Calu3 (cell line): ENCODE measurements at places on chromosomes 2 and 18. TPM values are rescaled to one million over a fixed set of nuclear protein-coding genes. Genes with fewer than 3 reads are reported as not detected.

GRCh38 chr2:33086400-33087015, 139.8 kb downstream of the LTBP1 start:
- peak; percentile 36 for DNase-seq
- no peak overlapping the region for H3K4me3 ChIP-seq
- H3K27me3 ChIP-seq, result no peaks in the 10 kb centered on the region
- no peaks in the 10 kb centered on the region for H3K36me3 ChIP-seq
- H3K4me1 ChIP-seq, result peaks cover 17% of the 10 kb centered on the region
- peak overlapping the region; percentile 30 for H3K27ac ChIP-seq

TUBA3E gene
- total RNA-seq, result not detected in 2 replicates

DNA sequence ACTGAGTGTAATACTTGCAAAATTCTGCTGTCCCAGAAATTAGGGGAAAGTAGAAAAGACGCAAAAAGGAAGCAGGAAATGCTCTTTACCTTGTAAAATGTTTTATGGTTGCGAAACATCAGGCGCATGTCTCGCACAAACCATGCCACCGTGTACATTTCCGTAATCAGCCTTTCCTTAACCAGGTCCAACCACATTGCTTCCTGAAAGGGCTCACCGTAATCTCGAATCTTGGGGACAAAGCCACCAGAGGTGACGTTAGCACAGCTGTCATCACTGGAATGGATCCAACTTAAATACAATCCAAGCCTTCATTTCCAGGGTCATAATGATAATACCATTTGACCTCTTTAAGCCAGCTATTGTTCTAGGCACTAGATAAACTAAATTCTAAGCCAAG, 49.3 kb downstream of the SP110 start:
- no peak for DNase-seq
- H3K27me3 ChIP-seq, result no peaks in the 10 kb centered on the region
- H3K4me3 ChIP-seq, result no peak overlapping the region
- no peaks in the 10 kb centered on the region for H3K36me3 ChIP-seq

SH3RF3 gene
- total RNA-seq, result 0.17 and 0.29 TPM in 2 replicates

DNA sequence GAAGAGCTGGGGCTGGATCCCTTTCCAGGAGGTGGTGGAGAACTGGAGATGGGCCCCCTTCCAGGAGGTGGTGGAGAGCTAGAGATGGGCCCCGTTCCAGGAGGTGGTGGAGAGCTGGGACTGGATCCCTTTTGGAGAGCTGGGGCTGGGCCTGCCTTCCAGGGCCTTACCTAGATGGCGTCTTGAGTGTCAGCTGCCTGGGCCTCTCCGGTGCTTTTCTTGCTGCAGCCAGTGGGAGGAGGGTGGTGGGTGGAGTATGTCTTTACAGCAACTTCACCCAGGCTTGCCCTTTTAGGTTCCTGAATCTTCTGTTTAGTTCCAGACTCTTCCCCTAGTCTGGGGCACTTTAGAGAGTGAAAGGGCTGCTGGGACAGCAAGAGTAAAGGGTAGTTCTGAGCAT, 19.1 kb upstream of the TXNDC2 start:
- H3K36me3 ChIP-seq, result peaks cover 15% of the 10 kb centered on the region
- peaks cover 44% of the 10 kb centered on the region for H3K4me1 ChIP-seq
- no peak overlapping the region for H3K4me3 ChIP-seq
- H3K27me3 ChIP-seq, result no peaks in the 10 kb centered on the region
- no peak overlapping the region for H3K27ac ChIP-seq

DNA sequence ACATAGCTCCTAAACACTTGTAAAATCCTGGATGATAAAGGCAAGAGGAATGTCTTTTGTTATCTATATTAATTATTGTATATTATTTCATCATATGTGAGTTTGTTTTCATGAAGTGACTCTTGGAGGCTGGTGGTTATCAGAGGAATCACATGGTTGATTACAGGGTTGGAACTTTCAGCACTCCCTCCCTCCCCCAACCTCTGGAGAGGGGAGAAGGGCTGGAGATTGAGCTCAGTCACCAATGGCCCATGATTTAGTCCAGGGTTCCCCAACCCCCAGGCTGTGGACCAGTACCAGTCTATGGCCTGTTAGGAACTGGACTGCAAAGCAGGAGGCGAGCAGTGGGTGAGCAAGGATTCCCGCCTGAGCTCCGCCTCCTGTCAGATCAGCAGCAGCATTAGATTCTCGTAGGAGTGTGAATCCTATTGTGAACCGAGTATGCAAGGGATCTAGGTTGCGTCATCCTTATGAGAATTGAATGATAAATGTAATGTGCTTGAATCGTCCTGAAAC, 37.7 kb downstream of the FBXO48 start:
- H3K4me3 ChIP-seq, result no peak overlapping the region
- no peak overlapping the region for H3K27ac ChIP-seq
- no peaks in the 10 kb centered on the region for H3K4me1 ChIP-seq

DNA sequence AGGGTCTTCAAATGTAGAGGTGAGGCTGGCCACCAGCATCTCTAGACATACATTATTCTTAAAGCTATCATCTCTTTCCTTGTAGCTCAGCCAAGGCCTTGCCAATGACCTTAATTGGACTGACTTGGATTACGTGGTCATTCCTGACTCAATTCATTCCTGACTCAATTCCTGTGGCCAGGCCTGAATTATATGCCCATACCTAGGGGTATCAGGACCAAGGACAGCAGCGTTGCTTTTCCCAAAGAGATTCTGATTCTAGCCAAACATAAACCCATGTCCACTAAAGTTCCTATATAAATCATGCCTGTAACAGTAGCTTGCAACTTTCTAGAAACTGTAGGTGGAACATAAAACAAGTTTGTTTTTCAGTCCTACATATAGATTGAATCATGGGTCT, 231.7 kb downstream of the ARL6IP6 start:
- peak; percentile 16 for DNase-seq
- no peaks in the 10 kb centered on the region for H3K27me3 ChIP-seq
- no peaks in the 10 kb centered on the region for H3K36me3 ChIP-seq
- no peaks in the 10 kb centered on the region for H3K4me1 ChIP-seq

DNA sequence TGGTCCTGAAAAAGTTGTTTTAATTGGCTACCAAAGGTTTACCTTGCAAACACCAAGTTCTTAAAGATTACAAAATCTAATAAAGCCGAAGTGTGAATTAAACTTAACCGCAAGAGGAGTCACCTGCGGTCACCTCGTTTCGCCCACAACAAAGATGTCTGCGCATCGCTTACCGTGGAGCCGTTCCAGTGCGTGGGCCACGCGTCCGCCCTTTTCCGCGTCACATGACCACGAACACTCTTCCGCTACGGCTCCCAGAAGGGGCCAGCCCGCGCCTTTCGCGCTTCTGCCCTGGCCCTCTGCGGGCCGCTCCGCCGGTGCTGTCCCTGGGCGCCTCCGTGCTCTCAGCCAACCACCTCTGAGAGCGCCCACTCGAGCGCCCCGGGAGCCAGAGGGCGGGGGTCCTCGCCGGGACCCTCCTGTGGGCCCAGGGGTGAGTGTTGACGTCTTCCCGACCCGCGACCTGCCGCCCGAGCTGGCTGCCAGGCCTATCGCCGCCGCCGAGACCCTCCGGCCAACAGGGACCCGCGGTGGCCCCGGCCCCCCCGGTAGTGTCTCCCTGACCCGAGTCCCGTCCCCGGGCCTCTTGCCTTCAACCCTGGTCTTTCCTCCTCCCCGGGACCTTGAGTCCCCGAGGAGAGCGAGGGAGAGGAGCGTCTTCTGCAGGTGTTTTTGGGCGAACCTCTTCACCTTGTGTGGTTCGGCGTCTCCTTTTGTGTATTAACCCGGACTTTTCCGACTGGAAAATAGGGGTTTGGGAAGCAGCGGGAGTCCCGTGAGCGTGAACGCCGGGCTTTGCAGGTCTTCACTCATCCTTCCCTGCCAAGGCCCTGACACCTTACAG, at the start of gene MFF:
MFF (plus strand) TSS at position 257 of the 844 bp plus-strand sequence. CDS start 5,415 bp downstream, outside the sequence.
- peak; percentile 92 for DNase-seq
- peaks cover 29% of the 10 kb centered on the region for H3K36me3 ChIP-seq

- H3K27me3 ChIP-seq, result no peaks in the 10 kb centered on the region
- no peak overlapping the region for H3K4me3 ChIP-seq
- peak; percentile 42 for DNase-seq
- peaks cover 25% of the 10 kb centered on the region for H3K36me3 ChIP-seq
These were observed 16.6 kb downstream of the THAP4 start for GRCh38 chr2:241620419-241620769.

PDCD1 gene
- total RNA-seq, result not detected in 2 replicates

TANC1 gene
- total RNA-seq, result 41.2 and 43.3 TPM in 2 replicates

GRCh38 chr2:135168204-135168856, 116.2 kb downstream of the RAB3GAP1 start:
- no peaks in the 10 kb centered on the region for H3K27me3 ChIP-seq
- DNase-seq, result no peak
- no peaks in the 10 kb centered on the region for H3K4me1 ChIP-seq
- no peak overlapping the region for H3K27ac ChIP-seq
- H3K36me3 ChIP-seq, result peaks cover 31% of the 10 kb centered on the region

DNA sequence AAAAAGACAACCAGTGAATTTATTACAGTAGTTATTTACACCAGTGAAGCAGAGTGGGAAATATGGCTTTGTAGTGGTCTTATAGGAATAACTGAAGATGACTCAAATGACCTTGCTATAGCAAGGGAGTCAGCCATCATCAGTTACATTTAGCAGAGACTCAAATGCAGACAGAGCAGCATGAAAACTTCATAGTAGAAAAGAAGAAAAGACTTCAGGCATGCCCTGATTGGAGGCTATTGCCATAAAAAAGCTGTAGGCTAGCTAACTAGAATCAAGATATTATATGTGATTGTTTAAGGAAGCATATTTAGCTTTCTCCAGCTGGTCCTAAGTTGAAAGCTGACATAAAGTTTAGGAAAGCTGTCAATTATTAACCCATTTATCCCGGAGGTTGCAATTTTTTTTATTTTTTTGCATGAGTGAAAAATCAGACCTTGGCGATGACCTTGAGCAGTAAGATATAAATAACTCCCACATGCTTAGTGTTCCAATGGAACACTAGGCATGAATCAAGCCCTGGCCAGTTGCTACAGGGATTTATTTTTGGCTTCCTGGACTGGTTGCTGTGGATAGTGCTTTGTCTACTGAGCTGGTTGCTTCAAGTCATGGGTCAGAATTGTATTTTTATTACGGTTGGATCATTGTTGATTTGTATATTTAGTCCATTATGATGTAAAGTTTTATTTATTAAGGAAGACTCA, 675.6 kb upstream of the VRK2 start:
- peaks cover 28% of the 10 kb centered on the region for H3K4me1 ChIP-seq
- H3K36me3 ChIP-seq, result no peaks in the 10 kb centered on the region
- no peak overlapping the region for H3K4me3 ChIP-seq
- no peak overlapping the region for H3K27ac ChIP-seq

ASIC4 gene
- 0.17 TPM in 1 of 2 replicates, not detected in the other for total RNA-seq

HOXD8 gene
- total RNA-seq, result not detected in 2 replicates

WNT10A gene
- 2.4 and 3.4 TPM in 2 replicates for total RNA-seq

DNA sequence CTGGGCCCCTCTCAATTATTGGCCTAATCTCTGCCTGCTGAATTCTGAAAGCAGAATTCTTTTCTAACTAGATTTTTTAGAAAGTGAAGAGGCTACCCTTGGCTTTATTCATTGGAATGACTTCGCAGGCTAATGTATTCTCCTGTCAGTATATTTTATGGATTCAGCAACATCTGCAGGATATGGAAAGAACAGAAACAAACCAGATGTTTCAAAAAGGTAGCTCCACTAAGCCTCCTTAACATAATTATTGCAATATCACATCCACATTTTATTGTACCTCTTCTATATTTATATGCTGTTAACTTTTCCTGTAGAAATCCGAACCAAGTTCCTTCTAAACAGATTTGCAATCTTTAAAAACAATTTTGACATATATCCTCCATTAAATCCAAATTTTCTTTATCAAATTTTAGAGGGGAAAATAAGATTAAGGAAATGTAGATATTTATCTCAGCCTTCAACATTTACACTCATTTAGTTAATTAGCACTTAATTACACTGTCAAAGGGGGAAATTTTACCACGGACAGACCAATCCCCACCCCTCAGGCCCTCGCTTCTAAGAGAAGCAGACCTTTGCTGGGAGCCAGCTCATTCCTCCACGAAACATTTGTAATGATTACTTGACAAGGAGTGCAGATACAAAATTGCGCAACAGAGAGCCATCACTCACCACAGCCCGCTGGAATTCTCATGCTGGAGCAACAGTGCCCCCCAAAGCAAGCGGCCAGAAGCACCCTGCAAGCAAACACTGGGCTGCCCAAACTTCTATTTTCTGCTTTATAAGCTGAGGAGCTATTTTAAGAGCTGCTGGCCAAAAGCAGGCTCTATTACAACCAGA, 253.4 kb downstream of the ETAA1 start:
- H3K4me1 ChIP-seq, result peaks cover 45% of the 10 kb centered on the region
- no peaks in the 10 kb centered on the region for H3K27me3 ChIP-seq

GRCh38 chr2:38598991-38599295, 3.8 kb downstream of the HNRNPLL start:
- no peaks in the 10 kb centered on the region for H3K27me3 ChIP-seq
- peaks cover 51% of the 10 kb centered on the region for H3K4me1 ChIP-seq
- no peak overlapping the region for H3K27ac ChIP-seq
- peaks cover 38% of the 10 kb centered on the region for H3K36me3 ChIP-seq

GRCh38 chr18:21242141-21242779, at the start of gene GREB1L:
TSS of gene GREB1L (plus strand) at chr18:21242232. CDS start at chr18:21383519, 141,287 bp downstream.
- peaks cover 10% of the 10 kb centered on the region for H3K4me1 ChIP-seq
- peaks cover 24% of the 10 kb centered on the region for H3K36me3 ChIP-seq
- H3K4me3 ChIP-seq, result peak within 1 kb of the TSS; percentile 76
- no peaks in the 10 kb centered on the region for H3K27me3 ChIP-seq
- no peak within 1 kb of the TSS for H3K27ac ChIP-seq
- peak; percentile 85 for DNase-seq

MAB21L4 gene
- total RNA-seq, result 2.8 and 3.0 TPM in 2 replicates

DNA sequence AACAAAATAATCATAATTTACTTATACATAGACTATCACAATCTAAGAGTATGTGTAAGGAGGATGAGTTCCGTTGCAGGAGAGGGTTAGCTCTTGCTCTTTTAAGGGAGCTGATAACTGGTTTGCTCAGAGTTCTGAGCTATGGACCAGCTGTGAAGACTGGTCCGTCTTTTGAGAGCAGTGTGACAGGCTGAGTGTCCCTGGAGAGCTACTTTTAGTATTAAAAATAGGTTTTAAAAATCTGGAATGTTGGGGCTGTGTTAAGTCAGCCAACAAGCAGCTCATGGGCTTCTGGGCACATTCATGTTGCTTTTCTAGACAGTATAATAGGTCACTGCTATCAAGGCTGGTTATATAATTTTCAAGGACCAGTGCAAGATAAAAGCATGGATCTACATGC, 41.5 kb upstream of the TMEM131 start:
- no peak overlapping the region for H3K27ac ChIP-seq
- DNase-seq, result no peak
- no peaks in the 10 kb centered on the region for H3K36me3 ChIP-seq
- H3K4me1 ChIP-seq, result no peaks in the 10 kb centered on the region
- peaks cover 14% of the 10 kb centered on the region for H3K27me3 ChIP-seq
- no peak overlapping the region for H3K4me3 ChIP-seq

- no peak overlapping the region for H3K27ac ChIP-seq
- H3K4me1 ChIP-seq, result no peaks in the 10 kb centered on the region
- DNase-seq, result no peak
- no peaks in the 10 kb centered on the region for H3K36me3 ChIP-seq
- H3K4me3 ChIP-seq, result no peak overlapping the region
These were observed 132.0 kb downstream of the IKZF2 start for GRCh38 chr2:213019368-213019767.

GRCh38 chr2:179946810-179947615, 60.1 kb downstream of the CWC22 start:
- H3K27ac ChIP-seq, result no peak overlapping the region
- H3K4me1 ChIP-seq, result no peaks in the 10 kb centered on the region
- H3K4me3 ChIP-seq, result no peak overlapping the region
- DNase-seq, result no peak
- H3K27me3 ChIP-seq, result no peaks in the 10 kb centered on the region

HDAC4 gene
- 30.5 and 39.6 TPM in 2 replicates for total RNA-seq
